ENCODE measurements at places on chromosomes 1 and 21.

GRCh38 chr1:31051611-31052010 lies 13.9 kb downstream of the PUM1 start:
- DNase-seq: no peak

DNA sequence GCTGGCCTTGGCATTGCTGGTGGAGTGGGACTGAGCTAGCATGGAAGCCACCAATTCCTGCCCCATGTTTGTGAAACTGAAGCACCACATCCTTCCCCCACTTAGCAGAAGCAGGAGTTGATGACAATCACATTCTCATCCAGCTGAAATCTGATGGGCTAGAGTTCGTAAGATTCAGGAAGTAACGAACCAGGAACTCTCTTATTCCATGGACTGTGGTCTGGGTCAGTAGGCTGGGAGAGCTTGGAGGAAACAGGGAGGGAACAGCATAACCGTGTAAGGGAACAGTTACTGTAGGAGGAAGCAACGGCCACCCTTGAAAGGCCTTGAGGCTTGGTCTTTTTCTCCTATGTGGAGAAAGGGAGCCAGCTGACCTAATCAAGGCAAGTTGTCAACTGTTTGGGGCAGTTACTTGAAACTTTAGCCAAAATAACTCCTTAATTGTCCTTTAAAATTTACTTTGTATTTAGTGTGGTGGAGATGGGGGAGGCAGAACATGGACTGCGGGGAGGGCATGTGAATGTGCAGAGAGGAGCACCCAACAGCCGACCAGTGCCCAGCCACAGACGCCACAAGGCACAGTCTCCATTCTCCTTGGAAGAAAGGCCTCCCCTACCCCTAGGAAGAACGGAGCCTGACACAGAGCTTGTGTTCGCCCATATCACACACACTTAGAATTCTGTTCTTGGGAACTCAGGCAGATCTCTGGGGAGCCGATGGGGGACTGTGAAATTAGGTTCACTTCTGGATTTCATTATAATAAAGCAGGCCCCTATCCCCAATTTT lies 2.0 kb upstream of the COQ8A start:
- no peak for DNase-seq

DNA sequence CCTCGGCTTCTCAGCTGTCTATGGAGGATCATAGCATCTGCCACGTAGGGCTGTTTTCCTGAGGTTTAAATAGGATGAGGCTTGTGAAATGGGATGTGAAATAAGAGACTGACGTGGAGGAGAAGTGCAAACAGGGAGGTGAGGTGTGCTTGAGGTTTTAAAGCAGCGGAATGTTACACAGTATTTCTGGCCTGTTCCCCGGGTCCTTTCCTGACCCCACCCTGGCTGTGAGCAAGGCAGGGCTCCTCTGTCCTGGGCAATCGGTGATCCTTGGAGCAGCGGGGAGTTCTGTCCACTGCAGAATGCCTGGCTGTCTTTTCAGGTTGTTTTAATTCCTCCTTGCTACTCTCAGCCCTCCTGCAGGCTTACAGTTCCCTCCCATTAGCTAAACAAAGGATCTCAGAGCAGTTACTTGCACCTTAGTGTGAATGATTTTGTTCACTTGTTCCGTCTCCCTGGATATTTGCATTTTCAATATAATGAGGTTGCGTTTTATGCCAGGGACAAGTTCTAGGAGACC lies 38.6 kb downstream of the LHX4 start:
- DNase-seq: no peak

GRCh38 chr1:47759251-47759935 lies 237.8 kb downstream of the TRABD2B start:
- no peak for DNase-seq

DNA sequence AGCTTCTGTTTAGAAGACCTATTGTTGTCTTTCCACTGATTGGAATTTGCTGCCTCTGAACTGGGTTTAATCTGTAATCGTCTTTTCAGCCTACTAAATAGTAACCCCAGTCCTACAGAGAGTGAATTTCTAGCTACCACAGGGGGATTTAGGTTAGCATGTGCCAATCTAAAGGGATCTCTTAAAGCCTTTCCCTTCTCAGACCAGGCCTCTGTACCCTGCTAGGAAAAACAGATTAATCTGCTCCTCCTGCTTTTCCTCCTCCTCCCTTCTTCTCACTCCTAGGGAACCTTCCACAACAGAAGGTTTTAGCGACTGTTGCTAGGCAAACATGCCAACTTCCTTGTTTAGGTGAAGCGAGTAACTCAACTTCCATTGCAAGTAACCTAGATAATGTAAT lies 1.3 kb upstream of the RC3H1 start:
- no peak for DNase-seq
